ENCODE measurements at places on chromosomes 11 and 22.

- no peak for DNase-seq
- no peaks in the 10 kb centered on the region for H3K27me3 ChIP-seq
- peak overlapping the region; percentile 80 for H3K27ac ChIP-seq
- peaks cover 61% of the 10 kb centered on the region for H3K4me1 ChIP-seq
- no peak overlapping the region for H3K4me3 ChIP-seq
- no peaks in the 10 kb centered on the region for H3K36me3 ChIP-seq
Observed at GRCh38 chr11:77086521-77087472, 15.8 kb upstream of the OMP start.

- H3K27ac ChIP-seq, result no peak overlapping the region
- DNase-seq, result no peak
- no peaks in the 10 kb centered on the region for H3K27me3 ChIP-seq
- peaks cover 31% of the 10 kb centered on the region for H3K4me1 ChIP-seq
- H3K4me3 ChIP-seq, result no peak overlapping the region
Observed at GRCh38 chr11:9266132-9266736, 1.1 kb upstream of the DENND5A start.

GRCh38 chr22:22031183-22031945 is 48.8 kb upstream of the TOP3B start:
- no peaks in the 10 kb centered on the region for H3K4me1 ChIP-seq
- H3K27ac ChIP-seq, result no peak overlapping the region
- no peak for DNase-seq
- H3K27me3 ChIP-seq, result no peaks in the 10 kb centered on the region

GRCh38 chr22:49664891-49665290 is 162.8 kb downstream of the BRD1 start:
- peaks cover 35% of the 10 kb centered on the region for H3K27me3 ChIP-seq
- H3K36me3 ChIP-seq, result no peaks in the 10 kb centered on the region
- no peaks in the 10 kb centered on the region for H3K4me1 ChIP-seq
- no peak overlapping the region for H3K27ac ChIP-seq

DNA sequence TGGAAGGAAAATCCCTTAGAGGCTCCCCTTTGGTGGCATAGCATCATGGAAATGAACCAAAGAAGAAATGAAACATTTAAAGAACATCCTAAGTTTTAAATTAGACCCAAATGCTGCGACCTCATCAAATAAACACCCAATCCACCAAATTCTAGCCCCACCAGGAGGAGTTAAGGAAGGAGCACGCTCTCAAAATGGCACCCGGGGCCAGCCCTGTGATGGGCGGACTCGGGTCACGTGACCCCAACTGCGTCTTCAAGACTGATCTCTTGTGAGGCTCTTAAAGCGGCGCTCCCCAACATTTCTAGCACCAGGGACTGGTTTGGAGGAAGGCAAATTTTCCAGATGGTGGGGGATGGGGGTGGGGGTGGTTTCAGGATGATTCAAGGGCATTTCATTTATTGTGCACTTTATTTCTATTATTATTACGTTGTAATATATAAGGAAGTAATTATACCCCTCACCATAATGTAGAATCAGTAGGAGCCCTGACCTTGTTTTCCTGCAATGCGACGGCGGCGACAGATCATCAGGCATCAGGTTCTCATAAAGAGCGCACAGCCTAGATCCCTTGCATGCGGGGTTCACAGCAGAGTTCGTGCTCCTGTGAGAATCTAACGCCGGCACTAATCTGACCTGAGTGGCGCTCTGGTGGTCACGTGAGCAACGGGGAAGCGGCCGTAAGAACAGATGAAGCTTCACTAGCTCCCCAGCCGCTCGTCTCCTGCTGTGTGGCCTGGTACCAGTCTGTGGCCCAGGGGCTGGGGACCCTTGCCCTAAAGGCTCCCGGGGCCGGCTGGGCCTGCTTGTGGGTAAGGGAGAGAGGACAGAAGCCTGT is 90.6 kb upstream of the SLC22A12 start:
- no peak overlapping the region for H3K27ac ChIP-seq
- H3K27me3 ChIP-seq, result no peaks in the 10 kb centered on the region
- H3K4me1 ChIP-seq, result no peaks in the 10 kb centered on the region
- H3K4me3 ChIP-seq, result no peak overlapping the region

GRCh38 chr11:21250196-21250595 is 580.8 kb downstream of the NELL1 start:
- no peak overlapping the region for H3K27ac ChIP-seq
- H3K4me3 ChIP-seq, result no peak overlapping the region
- no peaks in the 10 kb centered on the region for H3K27me3 ChIP-seq
- no peaks in the 10 kb centered on the region for H3K4me1 ChIP-seq

GRCh38 chr22:37634417-37634924 is 5.0 kb upstream of the SH3BP1 start:
- H3K27me3 ChIP-seq, result no peaks in the 10 kb centered on the region
- peaks cover 56% of the 10 kb centered on the region for H3K4me1 ChIP-seq
- H3K4me3 ChIP-seq, result no peak overlapping the region
- H3K27ac ChIP-seq, result peak overlapping the region; percentile 96
- peaks cover 32% of the 10 kb centered on the region for H3K36me3 ChIP-seq

- DNase-seq, result no peak
- H3K4me1 ChIP-seq, result peaks cover 9% of the 10 kb centered on the region
- no peaks in the 10 kb centered on the region for H3K27me3 ChIP-seq
- no peak overlapping the region for H3K4me3 ChIP-seq
Observed at GRCh38 chr11:107619926-107620325, 29.0 kb downstream of the ELMOD1 start.

All from tibial nerve (tissue), 4 donors.